ENCODE measurements at places on chromosomes 5 and 9. TPM values are rescaled to one million over a fixed set of nuclear protein-coding genes. Genes with fewer than 3 reads are reported as not detected.

DNA sequence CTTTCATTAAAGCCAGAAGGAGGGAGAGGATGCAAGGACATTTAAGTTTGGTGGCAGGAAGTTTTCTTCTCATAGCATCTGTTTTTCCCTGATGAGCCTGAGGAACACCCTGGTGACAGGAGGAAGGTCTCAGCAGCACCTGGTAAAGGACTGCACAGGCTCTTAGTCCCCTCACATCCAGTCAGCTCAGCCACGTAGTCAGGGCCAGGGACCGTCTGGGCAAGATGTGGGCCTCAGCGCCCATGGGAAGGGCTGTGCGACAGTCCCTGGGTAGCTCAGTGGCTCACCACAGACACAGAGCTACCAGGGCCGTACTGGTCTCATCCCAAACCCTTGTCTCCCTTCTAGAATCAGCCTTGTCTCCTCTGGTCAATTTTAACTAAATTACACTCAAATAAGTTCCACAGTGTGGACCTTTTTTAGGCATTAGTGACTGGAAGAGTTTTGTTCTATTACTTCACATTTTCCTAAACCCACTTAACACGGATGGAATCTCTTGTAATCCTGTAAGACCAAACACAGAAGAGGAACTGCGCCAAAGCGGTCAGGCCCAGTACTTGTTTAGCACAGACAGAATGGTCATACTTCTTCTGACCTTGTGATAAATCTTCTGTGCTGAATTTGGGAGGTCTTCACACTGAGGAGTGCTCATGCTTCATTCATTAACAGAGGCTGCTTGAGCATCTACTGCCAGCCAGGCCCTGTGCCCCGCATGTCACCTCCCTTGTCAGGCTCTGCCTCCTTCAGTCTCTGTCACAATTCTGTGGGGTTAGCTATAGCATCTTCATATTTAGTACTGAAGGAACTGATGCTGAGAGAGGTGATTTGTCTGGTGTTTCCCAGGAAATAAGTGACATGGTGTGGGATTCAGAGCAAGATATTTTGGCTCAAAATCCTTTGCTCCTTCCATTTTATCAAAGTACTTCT lies 91.4 kb downstream of the ANGPTL2 start:
- no peak for ATAC-seq

DNA sequence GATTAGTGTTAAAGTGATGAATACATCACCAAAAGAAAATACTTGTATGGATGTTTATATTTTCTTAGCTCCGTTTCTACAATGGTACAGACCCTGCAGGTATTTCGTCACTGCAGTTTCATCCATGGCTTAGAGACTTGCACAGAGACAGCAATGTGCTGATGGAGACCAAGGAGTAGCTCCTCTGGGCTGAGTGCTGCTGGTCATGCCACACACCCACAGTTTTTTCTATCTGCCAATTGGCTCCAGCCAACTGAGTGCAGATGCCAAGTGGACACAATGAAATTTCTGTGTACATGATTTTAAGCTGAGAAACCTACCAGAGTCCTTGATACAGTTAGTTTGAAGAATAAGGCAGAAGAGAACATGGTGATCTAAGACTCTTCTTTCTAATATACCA lies 145.9 kb upstream of the ADCY2 start:
- no peak for ATAC-seq

DNA sequence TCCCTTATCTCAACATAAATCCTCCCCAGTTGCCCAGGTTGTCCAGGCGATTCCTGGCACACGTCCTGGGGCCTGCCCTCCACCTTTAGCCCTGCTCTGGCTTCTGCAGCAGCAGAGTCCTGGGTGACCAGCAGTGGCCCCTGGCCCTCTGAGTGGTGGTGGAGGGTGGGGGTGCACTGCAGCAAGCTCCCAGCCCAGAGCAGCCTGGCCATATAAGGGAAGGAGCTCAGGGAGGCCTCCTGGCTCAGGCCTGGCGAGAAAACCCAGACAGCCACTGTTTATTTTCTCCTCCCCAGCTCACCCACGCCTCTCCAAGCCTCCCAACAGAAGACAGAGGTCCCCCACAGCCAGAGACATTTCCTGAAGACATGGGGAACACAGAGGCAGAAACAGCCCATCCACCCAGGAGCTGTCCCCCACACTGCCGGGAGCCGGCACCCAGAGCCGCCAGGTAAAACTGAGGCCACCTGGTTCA lies 44.7 kb upstream of the IL17B start:
- ATAC-seq, result peak; percentile 5

GRCh38 chr5:65815161-65815560 lies 93.2 kb downstream of the NLN start:
- no peak for ATAC-seq

DNA sequence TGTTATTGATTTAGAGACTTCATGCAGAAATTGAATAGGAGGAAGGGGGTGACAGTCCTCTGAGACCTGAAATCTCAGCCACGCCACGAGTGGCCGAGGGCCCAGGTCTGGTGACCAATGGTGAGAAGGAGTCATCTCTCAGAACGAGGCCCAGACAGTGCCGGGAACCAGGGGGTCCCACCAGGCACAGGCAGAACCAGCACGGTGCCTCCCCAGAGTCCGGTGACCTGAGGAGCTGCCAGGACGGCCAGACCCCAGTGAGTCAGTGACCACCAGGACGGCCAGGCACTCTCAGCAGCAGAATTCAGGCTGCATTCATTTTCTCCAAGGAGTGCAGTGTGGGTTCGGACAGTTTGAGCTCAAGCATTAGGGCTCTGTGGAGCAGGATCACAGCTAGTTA lies 43.8 kb upstream of the NKD2 start:
- ATAC-seq, result no peak

- no peak for ATAC-seq
These were observed 614.5 kb downstream of the HINT1 start for GRCh38 chr5:130550562-130550928.

GRCh38 chr9:77827104-77827784 lies 179.1 kb upstream of the GNA14 start:
- ATAC-seq, result no peak

DNA sequence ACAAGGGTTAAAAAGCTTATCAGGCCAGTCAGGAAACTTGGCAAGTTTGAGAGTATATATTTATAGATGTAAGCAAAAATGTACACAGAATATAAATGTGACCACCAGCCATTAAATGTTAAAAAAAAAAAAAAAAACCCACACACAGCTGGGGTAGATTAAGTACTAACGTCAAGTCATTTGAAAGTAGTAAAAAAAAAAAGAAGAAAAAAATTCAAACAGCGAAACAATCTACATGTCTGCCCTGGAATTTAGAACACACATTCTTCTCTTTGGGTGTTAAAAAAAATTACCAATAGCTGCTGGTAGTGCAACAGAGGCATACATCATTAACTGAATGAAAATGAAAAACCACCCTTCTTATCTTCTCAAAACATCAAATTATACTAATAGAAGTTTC lies 269.7 kb downstream of the MLLT3 start:
- ATAC-seq, result no peak

Gene NFIB
- 63.4 TPM for total RNA-seq

Gene CENPH
- total RNA-seq, result 1.5 TPM

Gene ARSI
- total RNA-seq, result 11.6 TPM

Gene TAS2R1
- total RNA-seq, result not detected

Gene EDIL3
- 14.3 TPM for total RNA-seq

Measured in gastroesophageal sphincter (tissue), 4 donors.